Activated T-cell treated with anti-CD3 and anti-CD28 coated beads, Interleukin-2, amount 50 U/mL, for 72 hours (primary cell): ENCODE measurements at places on chromosomes 5 and 9. TPM values are rescaled to one million over a fixed set of nuclear protein-coding genes. Genes with fewer than 3 reads are reported as not detected.

DNA sequence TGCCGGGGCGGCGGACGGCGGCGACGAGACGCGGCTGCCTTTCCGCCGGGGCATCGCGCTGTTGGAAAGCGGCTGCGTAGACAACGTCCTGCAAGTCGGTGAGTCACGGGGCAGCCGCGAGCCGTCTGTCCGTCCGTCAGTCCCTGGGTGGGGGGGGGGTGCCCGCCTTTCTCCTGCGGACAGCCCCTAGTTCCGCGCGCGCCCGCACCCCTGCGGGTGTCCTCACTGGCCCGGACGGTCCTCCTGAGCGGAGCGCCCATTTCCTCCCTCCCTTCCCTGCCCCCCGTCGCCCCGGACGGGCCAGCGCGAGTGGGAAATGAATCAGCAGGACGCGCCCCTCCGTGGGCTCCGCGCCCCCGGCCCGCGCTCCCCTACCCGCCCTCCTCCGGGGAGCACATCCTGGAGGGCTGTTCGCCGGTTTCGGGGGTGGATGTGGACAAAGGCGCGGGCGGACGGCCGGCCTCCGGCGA, 828 bp downstream of the ZSWIM6 start:
- peak; percentile 35 for DNase-seq

DNA sequence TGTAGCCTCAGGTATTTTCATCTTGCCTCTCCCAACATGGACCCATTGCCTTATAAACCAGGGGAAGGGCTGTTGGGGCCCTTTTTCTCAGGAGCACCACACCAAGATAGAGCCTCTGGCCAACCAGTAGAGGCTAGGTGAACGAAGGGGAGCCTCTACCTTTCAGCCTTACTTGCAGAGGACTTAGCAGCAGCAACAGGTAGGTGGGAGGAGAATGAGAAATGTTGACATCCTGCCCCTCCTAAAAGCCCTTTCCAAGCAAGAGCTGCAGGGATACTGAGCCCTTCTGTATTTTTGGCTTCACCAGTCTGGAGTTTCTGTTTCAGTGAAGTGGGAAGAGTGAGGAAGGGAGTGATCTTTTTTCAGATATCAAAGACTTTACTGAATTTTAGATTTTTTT, 77.4 kb downstream of the MTREX start:
- DNase-seq, result no peak

DNA sequence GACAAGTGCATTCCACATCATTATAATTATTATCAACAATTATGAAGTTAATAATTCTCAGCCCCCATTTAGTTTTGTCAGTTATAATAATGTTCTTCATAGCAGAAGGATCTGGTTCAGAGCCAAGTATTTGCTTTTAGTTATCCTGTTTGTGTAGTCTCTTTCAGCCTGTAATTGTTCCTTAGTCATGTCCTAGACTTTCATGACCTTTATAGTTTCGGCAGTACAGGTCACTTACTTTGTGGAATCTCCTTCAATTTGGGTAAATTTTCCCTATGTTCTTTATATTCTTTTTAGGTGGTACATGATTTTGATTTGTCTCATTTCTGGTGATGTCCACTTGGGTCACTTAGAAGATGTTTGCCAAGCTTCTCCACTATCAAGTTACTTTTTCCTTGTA, 34.3 kb downstream of the UBE2R2 start:
- DNase-seq, result no peak

Gene IRX1
- total RNA-seq, result not detected

GRCh38 chr5:133820507-133820906, 147.9 kb downstream of the C5orf15 start:
- DNase-seq, result no peak

Gene ZNF484
- 10.8 TPM for total RNA-seq

DNA sequence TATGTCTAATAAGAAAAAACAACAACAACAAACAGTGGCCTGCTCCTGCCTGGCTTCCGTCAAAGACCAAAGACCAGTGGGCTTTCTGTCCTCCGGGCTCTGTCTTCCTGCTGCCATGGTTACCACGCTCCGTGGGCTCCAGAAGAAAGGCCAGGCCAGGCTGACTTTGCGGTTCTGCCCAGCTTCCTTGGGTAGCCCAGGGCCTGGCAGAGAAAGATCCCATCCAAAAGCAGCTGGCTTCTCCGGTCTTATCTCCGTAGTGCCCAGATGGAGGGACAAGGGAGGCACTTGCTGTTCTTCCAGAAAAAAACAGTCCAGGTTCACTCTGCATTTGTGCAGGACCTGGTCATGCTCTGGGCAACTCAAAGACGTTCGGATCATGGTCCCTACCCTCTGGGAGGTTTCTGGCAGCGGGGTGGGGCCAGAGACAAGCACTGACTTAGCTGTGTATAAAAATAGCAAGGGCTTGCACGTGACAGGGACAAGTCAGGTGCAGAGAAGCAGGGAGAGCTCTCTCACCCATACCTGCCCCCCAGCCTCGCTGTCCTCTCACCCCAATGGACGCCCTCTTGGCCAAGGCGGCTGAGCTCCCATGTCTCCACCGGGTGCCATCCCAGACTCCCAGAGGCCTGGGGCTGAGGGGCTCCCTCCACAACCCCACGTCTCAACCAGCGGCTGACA, 212.2 kb downstream of the C9orf50 start:
- no peak for DNase-seq

GRCh38 chr9:36400332-36401163, 479 bp upstream of the RNF38 start:
- DNase-seq, result peak; percentile 93

GRCh38 chr5:150809363-150809762, 30.8 kb downstream of the SMIM3 start:
- no peak for DNase-seq
